ENCODE measurements at places on chromosomes 4 and X.
A peak's percentile ranks its signal among the peaks of the same experiment; 100 is the strongest.

DNA sequence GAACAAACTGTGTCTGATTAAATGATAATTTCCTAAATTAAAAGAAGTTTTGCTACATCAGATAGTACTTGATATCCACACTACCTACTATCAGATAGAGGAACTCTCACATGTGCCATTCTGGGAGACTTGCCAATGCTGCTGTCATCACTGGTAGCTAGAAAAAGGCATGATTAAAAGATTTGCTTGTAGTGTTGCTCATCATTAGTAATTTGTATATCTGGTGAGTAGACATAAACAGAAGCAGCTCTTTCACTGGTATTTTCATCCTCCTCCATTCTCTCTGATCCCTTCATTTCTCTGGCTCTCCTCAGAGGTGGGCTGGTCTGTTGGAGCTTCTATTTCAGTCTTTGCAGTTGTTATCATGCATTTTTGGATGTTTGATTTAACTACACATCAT is 56.0 kb downstream of the SPRY1 start:
- DNase-seq = peak; percentile 92

- no peak for DNase-seq
These were observed 36.3 kb downstream of the ARAP2 start for GRCh38 chr4:36207831-36208520.

DNA sequence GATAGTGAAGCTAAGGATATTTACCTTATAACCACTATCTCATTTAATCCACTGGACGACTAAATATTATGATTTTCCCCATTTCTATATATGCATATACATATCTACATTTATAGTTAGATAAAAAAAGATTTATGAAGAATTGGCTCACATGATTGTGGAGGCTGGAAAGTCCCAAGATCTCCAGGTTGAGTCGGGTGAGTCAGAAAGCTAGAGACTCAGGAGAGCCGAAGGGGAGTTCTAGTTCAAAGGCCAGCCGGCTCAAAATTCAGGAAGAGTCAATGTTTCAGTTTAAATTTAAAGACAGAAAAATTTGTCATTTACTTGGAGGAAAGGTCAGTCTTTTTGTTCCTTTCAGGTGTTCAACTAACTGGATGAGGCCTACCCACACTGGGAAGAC is 158.2 kb upstream of the CPEB2 start:
- no peak for DNase-seq

- DNase-seq = peak; percentile 64
These were observed 107.9 kb downstream of the PALLD start for GRCh38 chr4:168604496-168605373.

DNA sequence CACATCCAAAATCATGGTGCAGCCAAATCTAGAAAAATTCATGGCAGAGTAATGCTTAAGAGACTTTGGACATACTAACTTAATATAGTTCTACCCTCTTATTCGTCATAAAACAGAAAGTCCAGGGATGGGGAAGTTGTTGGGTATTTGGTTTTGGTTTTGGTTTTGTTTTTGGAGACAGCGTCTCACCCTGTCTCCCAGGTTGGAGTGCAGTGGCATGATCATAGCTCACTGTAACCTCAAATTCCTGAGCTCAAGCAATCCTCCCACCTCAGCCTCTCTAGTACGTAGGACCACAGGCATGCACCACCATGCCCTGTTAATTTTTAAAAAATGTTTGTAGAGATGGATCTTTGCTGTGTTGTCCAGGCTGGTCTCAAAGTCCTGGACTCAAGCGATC is 271.8 kb upstream of the TENM3 start:
- DNase-seq = no peak

GRCh38 chr4:10226756-10227155 is 110.2 kb upstream of the WDR1 start:
- DNase-seq = no peak

DNA sequence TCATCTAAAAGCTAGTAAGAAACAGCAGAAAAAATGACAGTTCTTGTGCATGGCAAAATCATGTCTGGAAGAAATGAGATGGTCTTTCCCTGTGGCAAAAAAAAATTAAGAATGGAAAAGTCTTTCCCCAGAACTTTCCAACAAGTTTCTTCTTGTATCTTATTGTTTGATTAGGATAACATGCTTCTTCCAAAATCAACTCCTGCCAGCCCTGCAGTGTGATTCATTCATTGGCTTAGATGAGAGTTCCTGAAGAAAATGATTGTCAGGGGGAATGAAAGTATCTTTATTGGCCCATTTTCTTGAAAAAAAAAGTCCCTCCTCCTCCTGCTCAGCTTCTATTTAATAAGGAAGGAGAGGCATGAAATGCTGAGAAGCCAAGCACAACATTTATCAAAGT is 407.7 kb downstream of the ARAP2 start:
- no peak for DNase-seq

- DNase-seq = peak; percentile 17
These were observed 34.1 kb upstream of the GAB1 start for GRCh38 chr4:143302536-143302935.

DNA sequence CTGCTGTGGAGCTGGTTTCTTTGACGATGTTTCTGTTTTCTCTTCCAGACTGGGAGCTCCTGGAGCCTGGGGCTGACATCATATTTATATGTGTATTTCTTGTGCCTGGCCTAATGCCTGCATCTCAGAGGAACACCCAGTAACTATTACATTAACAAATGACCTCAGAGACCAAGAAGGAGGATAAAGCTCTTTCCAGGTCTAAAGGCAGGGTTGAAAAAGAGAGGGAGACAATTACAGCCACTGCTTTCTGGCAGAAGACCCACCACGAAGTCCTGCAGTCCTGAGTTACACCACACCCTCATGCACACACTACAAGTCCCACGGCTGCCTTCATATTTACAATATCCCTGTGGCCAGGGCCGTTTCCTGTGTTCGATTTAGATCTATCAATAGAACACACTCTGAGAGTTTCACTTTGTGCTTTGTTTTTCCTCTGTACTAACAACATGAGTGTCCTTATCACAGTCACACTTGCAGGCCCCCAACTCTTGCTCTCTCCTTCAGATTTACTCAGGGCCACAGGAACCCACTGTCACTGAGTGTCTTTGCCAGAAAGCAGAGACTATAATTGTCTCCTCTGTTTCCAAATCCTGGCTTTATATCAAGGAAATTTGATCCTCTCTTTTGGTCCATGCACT is 535.5 kb downstream of the MID1IP1 start:
- DNase-seq = no peak

- no peak for DNase-seq
These were observed 172.6 kb upstream of the PSAPL1 start for GRCh38 chr4:7607156-7607910.

- peak; percentile 55 for DNase-seq
These were observed 24.8 kb upstream of the EOLA2 start for GRCh38 chrX:149962859-149963757.

DNA sequence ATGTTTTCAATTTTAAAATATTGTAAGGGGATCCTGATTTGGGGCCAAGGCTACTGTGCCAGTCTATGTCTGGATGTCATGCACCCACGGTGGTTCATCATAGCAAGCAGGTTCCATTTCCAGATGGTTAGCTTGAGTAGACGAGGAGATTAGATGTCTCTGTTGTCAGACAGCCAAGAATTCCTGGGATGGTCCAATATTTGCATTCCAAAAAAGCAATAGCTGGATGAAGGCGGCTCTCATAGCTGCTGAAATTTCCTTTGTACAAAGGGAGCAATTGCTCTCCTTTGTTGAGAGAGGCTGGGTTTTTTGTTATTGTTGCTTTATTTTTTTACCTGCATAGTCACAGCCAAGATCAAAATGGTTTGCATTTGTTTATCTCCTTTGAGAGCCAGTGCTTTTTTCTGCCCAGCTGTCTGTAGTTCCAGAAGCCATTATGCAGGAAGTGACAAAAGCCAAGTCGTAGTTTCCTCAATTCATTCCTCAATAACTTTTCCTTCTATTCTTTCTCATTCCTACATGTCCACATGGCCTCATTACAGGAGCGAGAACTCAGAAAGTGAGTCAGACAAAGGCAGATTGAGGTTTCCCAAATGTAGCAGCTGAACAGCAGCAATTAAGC is 107.9 kb downstream of the MMRN1 start:
- DNase-seq = no peak

GRCh38 chr4:76211769-76212708 is 1.6 kb downstream of the SCARB2 start:
- DNase-seq = peak; percentile 12

DNA sequence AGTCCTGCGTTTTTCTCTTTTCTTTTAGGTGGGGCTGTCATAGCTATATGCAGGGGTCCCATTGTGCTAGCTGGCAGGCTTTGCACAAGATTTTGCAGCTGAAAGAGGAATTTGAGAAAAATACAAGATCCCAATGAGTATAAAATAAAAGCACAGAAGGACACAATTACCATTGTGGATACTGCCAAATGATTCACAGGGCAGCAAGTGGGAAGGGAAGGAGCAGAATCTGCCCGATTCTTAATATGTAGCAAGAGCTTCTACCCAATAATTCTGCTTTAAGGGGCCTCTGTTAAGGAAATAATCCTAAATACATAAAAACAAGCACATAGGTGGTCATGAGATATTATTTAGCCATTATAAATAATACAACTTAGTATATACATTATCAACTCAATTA is 25.9 kb upstream of the ING2 start:
- no peak for DNase-seq

DNA sequence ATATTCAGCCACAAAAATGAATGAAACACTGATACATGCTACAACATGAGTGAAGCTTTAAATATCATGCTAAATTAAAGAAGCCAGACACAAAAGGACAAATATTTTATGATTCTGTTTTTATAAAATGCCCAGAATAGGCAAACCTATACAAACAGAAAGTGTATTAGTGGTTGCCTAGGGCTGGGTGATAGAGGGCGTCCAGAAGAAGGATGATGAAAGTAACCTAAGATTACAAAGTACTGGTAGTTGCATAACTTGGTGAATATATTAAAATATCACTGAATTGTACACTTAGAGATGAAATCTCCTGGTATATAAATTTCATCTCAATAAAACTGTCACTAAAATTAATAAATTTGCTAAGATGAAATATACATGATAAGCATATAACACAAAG is 67.5 kb downstream of the FBXW7 start:
- no peak for DNase-seq

DNA sequence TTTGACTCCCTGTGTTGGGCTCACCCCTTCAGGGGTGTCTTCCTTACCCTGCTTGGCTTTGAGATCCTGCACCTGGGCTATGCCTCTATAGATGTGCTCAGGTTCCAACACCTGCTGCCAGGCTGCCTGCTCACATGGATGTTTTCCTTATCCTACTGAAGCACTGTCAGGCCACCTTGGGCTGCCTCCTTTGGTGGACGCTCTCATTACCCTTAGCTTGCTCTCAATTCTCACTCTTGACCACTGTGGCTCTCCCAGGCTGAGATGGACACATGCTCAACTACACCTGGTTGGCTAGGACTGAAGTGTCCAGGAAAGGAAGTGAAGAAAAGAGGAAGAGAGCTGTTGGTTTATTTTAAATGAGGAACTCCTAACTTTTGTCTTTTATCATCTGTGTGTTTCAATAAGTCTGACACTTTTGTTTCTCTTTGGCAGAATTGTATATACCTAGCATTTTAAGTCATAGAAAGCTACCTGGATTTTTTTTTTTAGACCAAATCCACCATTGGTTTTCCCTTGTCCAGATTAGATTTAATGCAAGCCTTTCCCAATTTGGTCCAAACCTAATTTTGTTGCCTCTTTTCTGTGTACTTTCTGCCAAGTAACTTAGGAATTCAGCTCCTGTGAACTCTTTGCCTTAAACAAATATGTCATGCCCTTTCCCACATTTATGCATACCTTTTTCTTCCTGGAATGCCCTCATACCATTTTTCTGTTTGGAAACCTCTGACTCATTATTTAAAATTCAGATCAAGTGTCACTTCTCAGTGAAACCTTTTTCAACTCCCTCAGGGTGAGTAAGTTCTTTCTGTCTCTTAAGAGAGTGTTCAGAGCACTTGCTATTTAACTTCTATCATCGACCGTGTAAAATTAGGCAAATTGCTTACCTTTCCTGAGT is 175.8 kb downstream of the GC start:
- no peak for DNase-seq

- DNase-seq = no peak
These were observed 26.6 kb upstream of the SNCA start for GRCh38 chr4:89863533-89863932.

DNA sequence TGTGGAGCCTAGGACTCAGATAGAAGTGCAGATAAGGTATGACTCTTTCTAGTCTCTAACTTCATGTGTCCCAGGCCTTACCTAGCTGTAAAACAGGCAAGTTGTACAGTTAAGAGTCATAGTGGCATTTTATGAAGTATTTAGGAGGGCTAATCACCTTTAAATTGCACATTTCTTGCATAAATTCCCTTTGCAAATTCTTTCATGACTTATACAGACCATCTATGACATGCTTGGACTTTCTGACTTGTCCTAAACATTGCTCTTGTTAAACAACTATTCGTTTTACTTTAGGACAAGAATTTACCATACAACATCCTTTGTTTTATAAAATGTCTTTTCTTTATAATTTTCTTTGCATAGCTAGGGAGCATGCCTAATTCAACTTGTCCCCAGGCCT is 7.8 kb upstream of the RRAGB start:
- no peak for DNase-seq

GRCh38 chrX:31993637-31994036 is 921.8 kb upstream of the FTHL17 start:
- DNase-seq = no peak

GRCh38 chr4:168854350-168854921 is 155.6 kb downstream of the CBR4 start:
- no peak for DNase-seq

GRCh38 chr4:23973308-23973855 is 83.5 kb upstream of the PPARGC1A start:
- DNase-seq = no peak

GRCh38 chr4:162909952-162910351 is 256.7 kb downstream of the NAF1 start:
- no peak for DNase-seq

DNA sequence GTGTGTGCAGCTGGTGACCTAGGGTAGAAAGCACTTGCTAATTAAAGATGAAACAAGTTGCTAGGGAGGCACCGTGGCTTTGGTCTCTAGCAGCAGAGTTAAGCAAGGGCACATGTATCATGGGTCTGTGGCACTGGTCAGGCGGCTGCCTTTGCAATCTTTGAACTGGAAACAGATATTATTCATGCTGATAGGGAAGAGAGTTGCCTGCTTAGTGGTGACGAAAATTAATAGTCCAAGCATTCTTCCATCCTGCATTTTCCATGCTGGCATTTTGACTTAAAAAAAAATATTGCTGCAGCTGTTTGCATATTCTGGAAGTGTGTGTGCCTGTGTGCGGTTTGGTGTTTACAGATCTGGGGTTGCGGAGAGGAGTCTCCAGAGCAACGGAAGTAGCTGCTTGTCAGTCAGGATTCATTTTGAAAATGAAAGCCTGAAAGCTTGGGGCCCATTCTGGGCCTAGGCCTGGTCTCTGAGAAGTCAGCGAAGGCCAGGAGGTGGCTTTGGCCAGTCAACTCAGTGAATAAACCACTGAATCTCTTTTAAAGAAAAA is 2.3 kb upstream of the SOWAHD start:
- no peak for DNase-seq

GRCh38 chrX:103311399-103311780 is 600 bp upstream of the BEX2 start:
- no peak for DNase-seq
